Fibroblast of skin of back (primary cell): ENCODE measurements at places on chromosomes 5 and 9.

- peak; percentile 66 for DNase-seq
Observed at GRCh38 chr9:77839459-77840140, 191.5 kb upstream of the GNA14 start.

DNA sequence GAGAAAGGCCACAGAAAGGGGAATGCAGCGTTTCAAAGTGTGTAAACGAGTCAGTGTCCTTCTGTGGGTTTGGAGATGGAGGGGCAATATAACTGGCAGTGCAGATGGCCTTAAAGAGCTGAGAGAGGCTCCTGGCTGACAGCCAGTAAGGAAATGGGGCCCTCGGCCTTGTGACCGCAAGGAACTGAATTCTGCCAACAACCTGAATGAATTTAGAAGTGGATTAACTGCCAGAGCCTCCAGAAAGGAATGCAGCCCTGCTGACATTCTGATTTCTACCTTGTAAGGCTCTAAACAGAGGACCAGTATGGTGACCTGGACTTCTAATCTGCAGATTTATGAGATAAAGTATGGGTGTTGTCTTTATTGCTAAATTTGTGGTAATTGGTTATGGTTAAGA lies 17.5 kb upstream of the NREP start:
- DNase-seq = peak; percentile 56

- peak; percentile 52 for DNase-seq
Observed at GRCh38 chr9:23683611-23684061, 142.4 kb downstream of the ELAVL2 start.

GRCh38 chr9:113934829-113935676 lies 58.9 kb downstream of the ZNF618 start:
- DNase-seq = no peak

DNA sequence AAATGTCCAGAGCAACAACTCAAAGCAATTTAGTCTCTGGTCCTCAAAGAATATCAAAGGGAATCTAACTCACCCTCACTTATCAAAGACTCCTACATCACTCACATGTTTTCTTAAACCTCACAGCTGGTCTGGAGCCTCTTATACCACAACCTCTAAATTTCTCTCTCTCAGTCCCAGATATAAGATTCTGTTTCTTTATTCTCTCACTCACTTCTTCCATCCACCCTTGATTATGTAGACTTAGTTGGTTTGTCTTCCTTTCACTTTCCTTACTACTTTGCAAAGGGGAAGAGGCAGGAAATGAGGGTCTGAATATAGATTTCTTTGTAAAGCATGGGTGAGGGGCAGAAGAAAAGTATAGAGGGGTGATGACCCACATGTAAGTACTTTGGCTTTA lies 75.4 kb upstream of the STARD4 start:
- no peak for DNase-seq

DNA sequence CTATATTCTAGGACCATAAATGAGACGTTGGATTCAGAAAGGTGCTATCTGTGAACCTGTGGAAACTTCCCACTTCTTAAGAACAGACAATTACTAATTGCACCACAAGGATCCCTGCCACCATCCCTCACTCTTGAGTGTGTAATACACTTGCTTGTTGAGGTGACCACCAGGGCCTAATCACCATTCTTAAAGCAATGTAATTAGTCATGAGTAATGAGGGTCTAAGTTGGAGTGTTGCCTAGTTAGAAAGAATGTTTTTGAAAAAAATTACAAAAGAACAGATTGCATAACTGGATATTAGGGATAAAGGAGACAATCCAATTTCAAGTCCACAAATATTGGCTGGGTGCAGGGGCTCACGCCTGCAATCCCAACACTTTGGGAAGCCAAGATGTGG lies 56.9 kb upstream of the TRIO start:
- no peak for DNase-seq

GRCh38 chr5:50325237-50325832 lies 115.8 kb downstream of the EMB start:
- DNase-seq = peak; percentile 7

DNA sequence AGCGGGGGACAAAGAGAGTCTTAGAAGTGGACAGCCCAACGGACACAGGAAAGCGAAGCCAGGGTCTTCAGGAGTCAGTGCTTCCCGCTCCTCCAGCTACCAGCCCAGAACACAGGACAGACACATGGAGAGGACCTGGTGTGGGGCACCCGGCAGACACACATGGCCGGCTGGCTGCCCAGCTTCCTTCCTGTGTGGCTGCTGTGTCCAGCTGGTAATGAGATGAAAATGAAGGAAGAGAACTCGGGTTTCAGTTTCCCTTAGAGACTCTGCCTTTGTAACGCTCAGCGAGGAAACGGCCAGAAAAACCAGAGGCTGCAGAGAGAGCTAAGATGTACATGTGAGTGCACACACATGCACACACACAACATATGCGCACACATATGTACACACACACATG lies 87.5 kb downstream of the SECISBP2 start:
- no peak for DNase-seq
